ENCODE measurements at places on chromosomes 7 and 10.

DNA sequence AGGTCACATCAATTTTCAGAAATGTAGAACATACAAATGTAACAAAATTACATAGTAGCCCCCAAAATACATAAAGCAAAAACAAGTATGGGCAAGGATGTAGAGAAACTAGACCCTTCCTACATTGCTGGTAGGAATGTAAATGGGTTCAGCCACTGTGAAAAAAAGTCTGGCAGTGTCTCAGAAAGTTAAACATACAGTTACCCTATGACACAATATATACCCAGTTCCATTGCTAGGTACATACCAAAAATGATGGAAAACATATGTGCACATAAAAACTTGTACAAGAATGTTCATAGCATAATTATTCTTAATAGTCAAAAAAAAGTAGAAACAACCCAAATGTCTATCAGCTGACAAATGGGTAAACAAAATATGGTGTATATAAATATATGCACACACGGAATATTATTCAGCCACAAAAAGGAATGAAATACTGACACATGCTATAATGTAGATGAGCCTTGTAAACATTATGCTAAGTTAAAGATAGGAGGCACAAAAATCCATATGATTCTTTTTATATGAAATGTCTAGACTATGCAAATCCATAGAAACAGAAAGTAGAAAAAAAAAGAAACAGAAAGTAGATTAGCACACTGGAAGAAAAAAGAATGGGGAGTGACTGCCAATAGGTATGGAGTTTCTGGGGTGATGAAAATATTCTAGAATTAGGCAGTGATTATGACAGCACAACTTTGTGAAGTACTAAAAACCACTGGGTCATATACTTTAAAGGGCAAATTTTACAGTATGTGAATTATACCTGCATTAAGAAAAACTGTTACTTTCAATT lies 13.5 kb downstream of the HERPUD2 start:
- no peak for DNase-seq

DNA sequence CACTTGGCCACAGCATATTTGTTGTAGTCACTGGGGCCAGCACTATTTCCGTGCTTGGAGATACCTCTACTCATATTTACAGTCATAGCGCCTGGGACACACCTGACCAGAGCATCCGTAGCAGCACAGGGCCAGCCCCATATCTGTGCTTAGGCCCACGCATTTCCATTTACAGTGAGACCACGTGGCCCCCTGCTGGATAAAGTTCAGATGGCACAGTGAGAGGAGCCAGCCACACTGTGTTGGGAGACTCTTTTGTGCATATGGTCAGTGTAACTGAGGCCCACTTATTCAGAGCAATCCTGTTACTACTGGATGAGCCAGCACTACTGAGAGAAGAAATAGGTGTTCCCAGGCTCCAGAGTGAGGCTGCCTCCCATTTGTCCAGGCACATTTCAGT lies 455.3 kb downstream of the REEP3 start:
- DNase-seq = no peak

DNA sequence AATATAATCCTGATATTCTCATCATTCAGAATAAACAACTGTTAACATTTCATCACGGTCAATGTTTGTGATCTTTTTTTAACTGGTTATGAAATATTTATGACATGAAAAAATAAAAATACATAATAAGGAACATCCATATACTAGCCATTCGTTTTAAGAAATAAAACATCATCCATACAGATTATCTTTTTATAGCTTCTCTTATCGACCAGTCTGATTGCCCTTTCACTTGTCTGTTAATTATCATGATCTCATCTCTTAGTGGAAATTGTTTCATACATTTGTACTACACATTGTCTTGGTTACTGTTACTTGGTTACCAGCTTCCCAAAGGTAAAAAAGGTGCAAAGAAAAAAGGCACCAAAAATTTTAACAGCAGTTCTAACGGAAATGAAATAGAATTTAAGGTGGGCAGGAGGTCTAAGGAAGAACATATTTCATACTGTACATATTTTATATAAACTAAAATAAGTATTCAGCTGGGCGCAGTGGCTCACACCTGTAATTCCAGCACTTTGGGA lies 8.4 kb downstream of the ARHGAP21 start:
- DNase-seq = no peak

GRCh38 chr10:78520737-78521430 lies 487.2 kb downstream of the RPS24 start:
- DNase-seq = no peak

DNA sequence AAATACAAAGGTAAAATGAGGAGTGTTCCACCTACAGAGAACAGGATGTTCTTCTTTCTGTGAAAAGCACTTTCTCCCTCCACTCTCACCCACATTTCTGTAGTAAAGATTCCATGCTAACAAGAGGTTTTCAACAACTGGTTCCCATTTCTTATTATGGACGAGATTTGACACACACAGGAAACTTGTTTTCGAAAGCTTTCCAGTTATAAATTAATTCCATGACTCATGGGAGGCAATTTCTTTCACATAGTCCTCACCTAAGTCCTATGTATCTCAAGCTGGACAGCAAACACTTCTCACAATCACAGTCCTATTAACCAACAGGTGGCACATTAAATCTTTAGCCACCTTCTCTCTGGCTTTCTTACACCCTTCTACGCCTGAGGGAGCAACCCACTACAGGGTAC lies 24.5 kb downstream of the RAPGEF5 start:
- DNase-seq = no peak

- DNase-seq = no peak
Measured at GRCh38 chr7:149532654-149533053, 35.0 kb upstream of the ZNF746 start.

DNA sequence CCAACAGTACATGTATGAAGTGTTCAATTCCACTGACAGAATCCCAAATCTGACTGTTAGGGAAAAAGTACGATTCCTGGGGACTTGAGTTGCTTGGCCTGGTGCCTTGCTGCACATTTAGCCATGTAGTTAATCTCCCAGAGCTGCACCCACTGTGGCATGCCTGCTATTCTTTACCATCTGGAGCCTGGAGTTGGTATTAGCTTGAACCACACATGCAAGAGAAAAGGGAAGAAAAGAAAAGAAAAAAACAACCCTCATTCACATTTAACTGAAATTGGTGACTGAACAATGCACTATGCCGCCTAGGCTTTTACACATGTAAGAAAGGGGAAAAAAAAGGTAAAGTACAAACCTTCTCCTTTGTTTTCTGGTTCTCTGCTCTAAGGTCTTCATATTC lies 26.1 kb downstream of the SHTN1 start:
- DNase-seq = no peak

DNA sequence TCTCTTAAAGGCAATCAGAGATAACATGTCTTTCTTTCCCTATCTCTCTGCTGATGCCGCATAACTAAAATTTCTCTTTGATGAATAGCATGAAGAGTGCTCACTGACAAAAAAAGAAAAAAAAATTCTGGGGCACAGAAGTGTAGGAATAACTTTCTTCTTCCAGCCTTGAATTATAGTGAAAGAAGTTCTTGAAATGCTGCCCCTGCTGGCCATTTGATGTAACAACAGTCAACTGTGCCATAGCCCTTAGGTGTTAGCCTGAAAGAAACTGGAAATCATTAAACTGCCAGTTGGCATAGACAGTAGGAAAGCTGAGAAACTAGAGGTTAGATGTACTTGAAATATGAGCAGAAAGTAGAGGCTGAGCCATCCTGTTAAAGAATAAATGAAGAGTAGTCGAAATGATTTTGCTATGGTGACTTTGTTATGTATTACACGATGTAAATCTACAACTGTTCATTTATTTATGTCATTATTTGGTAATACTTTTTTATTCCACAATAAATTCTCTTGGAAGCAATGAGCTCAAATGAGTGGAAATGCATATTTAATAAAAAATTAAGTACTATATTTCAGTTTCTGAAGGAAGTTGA lies 48.3 kb upstream of the FAM171A1 start:
- no peak for DNase-seq

- no peak for DNase-seq
Measured at GRCh38 chr7:105011831-105012502, 2.0 kb upstream of the KMT2E start.

DNA sequence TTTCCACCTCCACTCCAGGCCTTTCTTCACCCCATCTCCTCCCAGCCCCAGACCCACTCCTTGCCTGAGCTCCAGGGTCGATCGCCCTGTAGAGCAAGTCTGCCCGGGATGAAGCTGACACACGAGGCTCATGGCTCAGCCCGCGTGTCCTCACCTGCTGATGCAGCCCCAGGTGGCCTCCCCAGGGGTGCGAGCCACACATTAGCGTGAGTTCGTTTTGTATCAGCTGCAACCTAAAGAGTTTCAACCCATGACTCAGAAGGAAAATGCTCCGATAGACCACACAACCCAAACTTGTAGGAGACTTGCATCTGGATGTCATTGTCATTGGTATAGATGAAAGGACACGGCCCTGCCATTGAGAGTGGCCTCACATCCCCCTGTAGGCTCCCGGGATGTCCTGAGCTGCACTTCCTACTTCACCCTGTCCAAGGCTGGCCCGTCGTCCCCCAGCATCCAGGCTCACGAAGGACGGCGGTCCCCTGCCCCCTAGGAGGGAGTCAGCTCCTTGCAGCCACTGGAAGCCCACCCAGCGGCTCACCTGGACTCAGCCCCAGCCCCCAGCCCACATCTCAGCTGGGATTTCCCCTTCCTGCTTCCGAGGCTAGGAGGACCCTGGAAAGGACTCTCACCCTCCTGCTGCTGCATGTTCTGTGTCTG lies 97.7 kb downstream of the HTR5A start:
- DNase-seq = no peak

DNA sequence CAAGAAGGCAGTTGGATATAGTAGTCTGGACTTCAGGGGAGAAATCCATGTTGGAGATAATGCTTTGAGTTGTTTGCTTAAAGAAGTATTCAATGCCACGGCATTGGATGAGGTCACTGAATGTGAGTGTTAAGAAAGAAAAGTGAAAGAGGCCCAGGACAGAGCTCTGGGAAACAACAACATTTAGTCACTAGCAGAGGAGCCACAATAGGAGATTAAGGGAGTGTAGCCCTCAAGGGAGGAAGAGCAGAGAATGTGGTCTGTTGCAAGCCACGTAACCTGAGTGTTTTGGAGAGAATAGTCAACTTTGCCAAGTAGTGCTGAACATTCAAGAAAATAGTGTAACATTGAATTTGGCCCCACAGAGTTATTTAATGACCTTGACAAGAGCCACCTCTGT lies 114.7 kb downstream of the MYO3A start:
- no peak for DNase-seq

DNA sequence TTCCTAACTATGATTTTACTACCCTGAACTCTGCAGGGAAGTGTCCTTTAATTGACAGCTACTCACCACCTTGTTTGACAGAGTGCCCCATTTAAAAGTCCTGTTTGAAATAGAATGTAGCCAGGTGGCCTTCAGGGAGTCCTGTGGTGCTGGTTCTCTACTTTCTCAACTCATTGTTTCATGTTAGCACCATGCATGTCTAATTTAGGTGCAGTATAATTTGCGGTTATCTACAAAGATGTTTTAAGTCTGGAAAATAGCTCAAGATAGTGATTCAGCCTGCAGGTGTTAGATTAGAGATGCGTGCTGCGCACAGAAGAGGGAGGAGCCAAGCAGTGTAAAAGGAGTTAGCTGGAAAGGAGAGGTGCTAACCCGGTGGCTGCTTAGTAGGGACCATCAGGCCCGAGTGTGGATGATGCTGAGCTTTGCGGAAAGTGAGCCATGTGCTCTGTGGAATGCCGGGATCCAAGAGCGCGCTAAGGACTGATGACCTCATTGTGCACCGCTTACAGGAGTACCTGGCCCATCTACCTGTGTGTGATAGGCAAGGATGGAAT lies 1.2 kb downstream of the CCM2 start:
- peak; percentile 5 for DNase-seq

DNA sequence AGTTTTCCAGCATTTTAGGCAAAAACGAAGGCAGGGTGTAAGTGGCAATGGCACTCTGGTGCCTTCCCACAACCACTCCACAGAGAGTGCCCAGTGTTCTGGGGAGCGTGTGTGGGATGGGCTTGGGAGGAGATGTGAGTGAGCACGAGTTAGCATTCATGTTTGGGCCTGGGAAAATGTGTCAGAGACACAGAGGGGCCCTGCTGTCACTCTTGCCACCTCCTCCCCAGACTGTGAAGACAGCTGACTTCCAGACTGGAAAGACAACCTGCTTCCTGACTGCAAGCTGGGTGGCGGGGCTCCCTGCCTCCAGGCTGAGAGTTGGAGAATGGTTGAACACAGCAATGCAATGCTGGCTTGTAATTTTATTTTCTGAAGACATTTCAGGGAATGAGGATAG lies 454.5 kb upstream of the ZMIZ1 start:
- no peak for DNase-seq

- no peak for DNase-seq
Measured at GRCh38 chr10:29723726-29724125, 89.0 kb upstream of the SVIL start.

GRCh38 chr10:12588091-12588860 lies 238.9 kb downstream of the CAMK1D start:
- DNase-seq = peak; percentile 65

- peak; percentile 17 for DNase-seq
Measured at GRCh38 chr10:62817766-62818425, 1.7 kb upstream of the EGR2 start.

DNA sequence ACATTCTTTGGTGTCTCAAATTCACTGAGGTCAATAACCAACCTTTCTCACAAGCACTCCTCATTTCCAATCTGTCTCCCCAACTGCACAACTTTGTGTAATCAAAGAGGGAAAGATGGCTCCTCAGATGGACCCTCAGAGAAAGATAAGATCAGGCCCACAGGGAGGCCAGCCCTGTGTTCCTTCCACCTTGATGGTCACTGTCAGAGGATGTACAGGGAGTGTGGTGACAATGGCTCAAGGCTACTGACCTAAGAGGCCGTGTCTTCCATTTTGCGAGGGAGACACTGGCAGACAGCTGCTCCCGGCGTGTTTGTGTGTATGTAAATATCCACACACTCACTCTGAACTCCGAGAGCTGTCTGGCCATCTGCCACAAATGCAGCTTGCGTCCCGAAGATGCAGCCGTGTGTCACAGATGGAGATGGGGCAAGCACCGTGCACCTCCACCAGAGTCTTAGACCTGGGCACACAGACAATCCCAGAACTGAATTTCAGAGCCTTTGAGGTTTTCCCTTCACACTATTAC lies 712.1 kb upstream of the NRP1 start:
- DNase-seq = no peak

DNA sequence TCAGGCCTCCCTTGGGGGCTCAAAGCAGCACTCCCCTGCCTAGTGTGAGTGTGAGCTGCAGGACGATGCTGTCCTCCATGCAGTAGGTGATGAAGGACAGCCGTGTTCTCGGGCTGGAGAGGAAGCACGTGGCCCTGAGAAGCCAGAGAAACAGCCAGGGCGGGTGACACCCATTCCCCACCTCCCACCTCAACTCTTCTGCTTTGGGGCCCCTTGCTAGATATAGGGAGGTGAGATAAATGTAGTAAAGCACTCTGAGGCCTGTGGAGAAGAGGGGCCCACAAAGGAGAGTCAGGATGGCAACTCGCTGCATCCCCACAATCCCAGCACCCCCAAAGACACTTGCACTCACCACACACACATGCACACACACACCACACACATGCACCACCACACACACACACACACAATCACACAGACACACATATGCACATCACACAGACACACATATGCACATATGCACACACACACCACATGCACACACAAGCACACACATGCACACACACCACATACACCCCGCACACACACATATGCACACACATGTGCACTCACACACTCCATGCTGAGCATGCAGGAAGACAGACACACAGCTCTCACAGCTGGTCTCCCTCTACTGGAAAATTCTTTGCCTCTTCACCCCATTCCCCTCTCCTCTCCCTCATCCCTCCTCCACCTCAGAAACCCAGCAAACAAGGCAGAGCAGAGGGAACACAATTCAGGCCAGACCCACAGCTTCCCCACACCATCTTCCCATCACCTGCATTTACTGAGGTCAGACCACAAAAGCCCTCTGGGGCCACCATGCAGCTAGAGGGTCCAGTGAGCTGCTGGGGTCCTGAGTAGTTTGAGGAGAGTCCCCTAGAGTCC lies 30.5 kb downstream of the ANXA8 start:
- no peak for DNase-seq
